ENCODE measurements at places on chromosomes 4 and X.

- no peak for DNase-seq
Observed at GRCh38 chrX:31228415-31228832, 156.6 kb upstream of the FTHL17 start.

DNA sequence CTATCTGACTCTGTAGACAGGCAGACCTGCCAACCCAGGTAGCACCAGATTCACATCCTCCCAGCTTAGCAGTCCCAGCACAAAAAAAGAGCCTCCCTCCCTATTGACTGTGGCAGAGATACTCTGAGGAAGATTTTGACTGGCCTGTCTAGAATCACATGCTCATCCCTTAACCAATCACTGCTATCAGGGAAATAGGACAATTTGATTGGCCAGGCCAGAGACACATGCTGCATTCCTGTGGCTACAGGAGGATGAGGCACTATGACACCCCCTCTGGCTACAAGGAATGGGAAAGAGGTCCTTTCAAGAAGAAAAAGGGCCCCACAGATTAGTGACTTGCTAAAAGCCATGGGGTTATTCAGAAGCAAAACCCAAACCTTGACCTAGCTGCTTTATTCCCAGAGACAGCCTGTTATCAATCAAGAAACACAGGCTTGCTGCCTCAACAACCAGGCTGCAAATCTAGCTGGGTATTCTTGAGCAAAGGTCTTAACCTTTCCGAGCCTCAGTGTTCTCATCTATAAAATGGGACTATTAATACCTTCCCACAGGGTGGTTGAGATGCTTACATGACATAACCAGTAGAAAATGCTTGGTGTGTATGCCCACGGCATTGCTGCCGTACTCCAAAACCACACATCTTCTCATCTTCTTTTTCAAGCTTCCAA lies 147.6 kb downstream of the BCOR start:
- no peak for DNase-seq

- DNase-seq: no peak
Observed at GRCh38 chr4:11497212-11497806, 68.6 kb upstream of the HS3ST1 start.

DNA sequence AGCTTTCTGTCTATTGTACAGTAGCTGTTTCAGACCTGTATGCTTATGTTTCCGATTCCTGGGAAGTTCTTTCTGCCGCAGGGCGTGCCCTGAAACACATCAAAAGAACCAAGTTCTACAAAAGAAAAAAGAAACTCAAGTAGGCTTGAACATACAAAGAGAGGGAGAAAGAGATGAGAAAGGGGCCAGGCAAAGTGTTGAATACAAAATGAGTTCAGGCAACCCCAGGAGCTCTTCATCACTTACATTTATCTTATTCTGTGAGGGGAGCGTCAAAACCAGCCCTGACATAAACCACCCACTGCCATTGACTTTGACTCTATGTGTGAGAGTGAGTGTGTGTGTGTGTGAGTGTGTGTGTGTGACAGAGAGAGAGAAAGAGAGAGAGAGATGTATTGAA lies 26.5 kb upstream of the ATOH1 start:
- no peak for DNase-seq

GRCh38 chr4:150325872-150326271 lies 247.6 kb downstream of the DCLK2 start:
- no peak for DNase-seq

- no peak for DNase-seq
Observed at GRCh38 chr4:76074468-76074867, at the start of gene ART3. Gene ART3 (plus strand): TSS chr4:76074709. CDS start chr4:76075890, 1,181 bp downstream.

DNA sequence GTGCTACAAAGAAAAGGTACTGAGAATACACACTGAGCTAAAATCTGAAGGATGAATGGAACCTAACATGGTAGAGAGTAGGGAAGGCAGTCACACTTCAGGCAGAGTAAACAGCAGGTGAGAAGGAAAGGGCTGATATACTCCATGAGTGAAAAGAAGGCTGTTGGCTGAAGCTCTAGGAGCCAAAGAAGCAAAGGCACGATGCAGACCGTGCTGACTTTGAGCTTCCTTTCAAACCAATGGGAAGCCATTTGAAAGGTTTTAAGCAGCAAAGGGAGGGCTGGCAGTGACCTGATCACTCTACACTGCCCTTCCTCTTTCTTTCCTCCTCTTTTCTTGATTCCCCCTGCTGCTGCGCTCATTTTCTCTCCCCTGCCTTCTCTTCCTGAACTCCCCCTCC lies 66.4 kb downstream of the TMEM154 start:
- DNase-seq: no peak

GRCh38 chrX:6024204-6024603 lies 204.5 kb downstream of the NLGN4X start:
- DNase-seq: no peak

DNA sequence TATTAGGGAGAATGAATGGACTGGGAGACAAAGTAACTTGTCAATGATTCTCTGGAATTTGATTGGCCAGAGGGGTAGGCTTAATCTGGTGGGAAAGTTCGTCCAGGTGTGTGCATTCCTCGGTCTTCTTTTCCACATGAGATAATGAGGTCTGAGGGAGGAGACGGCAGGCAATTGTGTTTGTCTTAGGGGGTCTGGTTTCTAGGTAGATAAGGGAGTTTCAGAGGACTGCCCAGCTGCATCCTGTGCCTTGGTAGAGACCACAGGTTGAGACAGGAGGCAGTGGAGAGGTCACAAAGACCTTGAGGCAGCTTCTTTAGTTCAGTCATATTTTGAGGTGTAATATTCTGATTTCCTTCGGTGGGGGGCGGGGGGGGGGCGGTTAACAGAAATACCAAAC lies 4.3 kb downstream of the MGST2 start:
- DNase-seq: no peak

DNA sequence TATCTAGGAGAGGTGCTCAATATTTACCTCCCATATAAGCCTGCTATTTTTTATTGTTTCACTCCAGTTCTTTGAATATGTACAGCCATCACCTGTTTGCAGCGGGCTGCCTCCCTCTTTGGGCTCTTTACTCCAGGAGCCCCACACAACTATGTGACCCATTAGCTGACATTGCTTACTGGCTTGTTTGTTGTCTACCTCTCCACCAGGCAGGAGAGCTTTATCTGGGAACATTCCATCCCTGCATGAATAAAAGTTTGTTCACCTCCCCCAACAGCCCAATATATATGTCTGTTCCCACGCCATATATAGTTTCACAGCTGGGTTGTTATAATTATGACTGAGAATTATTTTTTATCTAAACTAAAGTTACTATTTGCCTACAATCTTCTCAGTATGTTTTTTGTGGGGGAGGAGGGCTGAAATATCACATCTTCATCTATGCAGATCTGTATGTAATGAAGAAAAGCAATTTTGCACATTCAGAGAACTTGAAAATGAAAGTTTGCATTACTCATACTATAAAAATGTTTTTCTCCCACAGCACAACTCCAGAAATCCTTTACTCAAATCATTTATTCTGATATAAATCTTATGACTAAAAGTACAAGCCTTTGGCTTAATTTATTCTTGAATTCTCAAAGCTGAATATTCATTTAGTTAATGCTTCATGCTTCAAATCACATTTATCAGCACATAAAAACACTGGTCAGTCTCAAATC lies 61.2 kb upstream of the DAPP1 start:
- no peak for DNase-seq

- DNase-seq: no peak
Observed at GRCh38 chr4:173990869-173991210, 292.6 kb downstream of the FBXO8 start.

DNA sequence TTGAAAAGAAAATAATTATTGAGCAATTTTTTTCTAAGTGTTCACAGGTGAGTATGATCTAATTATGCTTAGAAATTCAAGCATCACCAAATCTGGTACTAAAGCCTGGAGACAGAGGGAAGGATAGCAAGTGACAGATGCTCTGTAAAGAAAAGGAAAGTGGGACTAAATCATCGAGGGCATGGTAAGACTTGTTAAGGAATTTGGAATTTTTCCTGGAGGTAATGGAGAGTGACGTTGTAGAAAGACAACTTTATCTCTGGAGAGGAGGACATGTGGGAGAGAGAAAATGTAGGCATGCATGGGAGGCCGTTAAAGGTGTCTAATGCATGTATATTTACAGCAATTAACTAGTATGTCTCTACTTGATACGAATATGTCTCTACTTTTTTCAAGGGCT lies 333.2 kb upstream of the ATOH1 start:
- DNase-seq: no peak

- no peak for DNase-seq
Observed at GRCh38 chr4:48681856-48682255, 98.2 kb downstream of the FRYL start.

GRCh38 chrX:37378404-37378803 lies 29.2 kb downstream of the PRRG1 start:
- DNase-seq: no peak

Data from caudate nucleus (tissue), 63 donors.